ENCODE measurements at places on chromosomes 4 and X.

DNA sequence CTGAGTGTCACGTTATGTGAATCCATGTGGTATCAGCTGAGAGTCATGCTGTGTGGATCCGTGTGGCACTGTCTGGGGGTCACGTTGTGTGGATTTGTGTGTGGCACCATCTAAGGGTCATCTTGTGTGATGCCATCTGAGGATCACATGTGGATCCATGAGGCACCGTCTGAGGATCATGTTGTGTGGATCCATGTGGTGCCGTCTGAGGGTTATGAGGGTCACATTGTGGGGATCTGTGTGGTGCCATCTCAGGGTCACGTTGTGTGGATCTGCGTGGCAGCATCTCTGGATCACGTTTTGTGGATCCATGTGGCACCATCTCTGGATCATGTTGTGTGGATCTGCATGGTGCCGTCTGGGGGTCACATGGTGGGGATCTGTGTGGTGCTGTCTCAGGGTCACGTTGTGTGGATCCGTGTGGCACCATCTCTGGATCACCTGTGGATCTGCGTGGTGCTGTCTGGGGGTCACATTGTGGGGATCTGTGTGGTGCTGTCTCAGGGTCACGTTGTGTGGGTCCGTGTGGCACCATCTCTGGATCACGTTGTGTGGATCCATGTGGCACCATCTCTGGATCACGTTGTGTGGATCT is 6.9 kb downstream of the PDE6B start:
- DNase-seq: no peak

DNA sequence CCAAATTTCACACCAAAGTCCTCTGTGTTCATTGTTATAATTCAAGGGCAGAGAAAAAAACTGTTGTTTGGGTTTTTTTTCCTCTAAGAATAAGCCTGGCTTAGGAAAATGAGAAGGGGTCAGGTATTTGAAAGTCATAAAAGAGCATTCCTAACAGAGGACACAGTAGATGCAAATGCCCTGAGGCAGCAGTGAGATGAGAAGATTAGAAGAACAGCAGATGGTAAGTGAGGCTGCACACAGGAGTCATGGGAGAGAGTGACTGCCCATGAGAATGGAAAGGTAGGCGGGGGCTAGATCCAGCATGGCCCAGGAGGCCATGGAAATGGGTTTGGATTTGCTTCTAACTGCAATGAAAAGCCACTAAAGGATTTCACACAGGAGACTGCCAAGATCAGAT is 107.5 kb upstream of the RBPJ start:
- no peak for DNase-seq

- no peak for DNase-seq
Observed at GRCh38 chrX:130155564-130155963, 10.1 kb downstream of the AIFM1 start.

- DNase-seq: no peak
Observed at GRCh38 chr4:137124278-137124932, 407.9 kb downstream of the PCDH18 start.

GRCh38 chr4:82005158-82005557 is 368.6 kb downstream of the HNRNPD start:
- no peak for DNase-seq

GRCh38 chr4:153976954-153977353 is 188.1 kb upstream of the SFRP2 start:
- DNase-seq: no peak

- no peak for DNase-seq
Observed at GRCh38 chr4:129852434-129852833, 756.5 kb downstream of the C4orf33 start.

DNA sequence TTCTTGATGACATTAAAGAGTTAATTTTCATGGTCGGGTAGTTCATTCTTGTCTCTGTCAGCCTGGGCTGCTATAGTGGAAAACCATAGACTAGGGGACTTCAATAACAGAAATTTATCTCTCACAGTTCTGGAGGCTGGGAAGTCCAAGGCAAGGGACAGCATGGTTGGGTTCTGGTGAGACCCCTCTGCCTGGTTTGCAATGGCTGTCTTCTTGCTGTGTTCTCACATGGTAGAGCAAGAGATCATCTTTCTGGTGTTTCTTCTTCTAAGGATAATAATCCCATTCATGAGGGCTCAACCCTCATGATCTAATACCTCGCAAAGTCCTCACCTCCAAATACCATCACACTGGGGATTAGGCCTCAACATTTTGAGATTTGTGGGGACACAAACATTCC is 50.1 kb downstream of the RHOH start:
- no peak for DNase-seq

DNA sequence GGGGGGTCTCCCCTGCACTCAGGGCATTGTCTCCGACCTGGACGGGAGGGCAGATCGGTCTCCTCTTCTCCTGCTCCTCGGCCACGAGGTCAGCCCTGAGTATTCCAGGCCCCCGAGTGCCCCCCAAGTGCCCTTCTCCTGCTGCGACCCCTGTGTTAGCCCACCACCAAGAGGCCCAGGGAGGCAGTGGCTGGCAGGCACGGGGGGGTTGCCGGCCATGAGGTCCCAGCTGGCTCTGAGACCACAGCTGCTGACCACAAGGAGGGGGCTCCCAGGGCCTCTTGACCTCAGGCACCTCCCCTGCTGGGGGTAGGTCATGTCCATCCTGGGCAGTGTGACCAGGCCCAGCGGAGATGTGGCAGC is 186.1 kb upstream of the PSAPL1 start:
- no peak for DNase-seq

DNA sequence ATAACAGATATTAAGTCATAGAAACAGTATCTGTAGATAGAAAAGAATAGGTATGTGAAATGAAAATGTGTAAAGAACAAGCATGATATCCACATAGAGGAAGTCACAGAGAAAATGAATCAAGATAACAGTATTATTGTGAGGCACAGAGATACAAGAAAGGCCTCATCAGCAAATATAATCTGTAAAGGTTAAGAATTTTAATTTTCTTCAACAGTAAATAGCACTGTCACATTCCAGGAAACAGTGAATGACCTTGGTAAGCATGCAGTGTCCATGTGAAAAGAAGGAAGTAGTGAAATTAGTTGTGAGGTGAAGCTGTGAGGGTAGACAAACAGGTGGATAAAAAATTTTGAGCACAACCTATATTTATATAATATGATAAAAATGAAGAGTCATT is 39.5 kb upstream of the NDST4 start:
- DNase-seq: no peak

GRCh38 chr4:37279894-37280592 is 35.5 kb downstream of the NWD2 start:
- DNase-seq: no peak

DNA sequence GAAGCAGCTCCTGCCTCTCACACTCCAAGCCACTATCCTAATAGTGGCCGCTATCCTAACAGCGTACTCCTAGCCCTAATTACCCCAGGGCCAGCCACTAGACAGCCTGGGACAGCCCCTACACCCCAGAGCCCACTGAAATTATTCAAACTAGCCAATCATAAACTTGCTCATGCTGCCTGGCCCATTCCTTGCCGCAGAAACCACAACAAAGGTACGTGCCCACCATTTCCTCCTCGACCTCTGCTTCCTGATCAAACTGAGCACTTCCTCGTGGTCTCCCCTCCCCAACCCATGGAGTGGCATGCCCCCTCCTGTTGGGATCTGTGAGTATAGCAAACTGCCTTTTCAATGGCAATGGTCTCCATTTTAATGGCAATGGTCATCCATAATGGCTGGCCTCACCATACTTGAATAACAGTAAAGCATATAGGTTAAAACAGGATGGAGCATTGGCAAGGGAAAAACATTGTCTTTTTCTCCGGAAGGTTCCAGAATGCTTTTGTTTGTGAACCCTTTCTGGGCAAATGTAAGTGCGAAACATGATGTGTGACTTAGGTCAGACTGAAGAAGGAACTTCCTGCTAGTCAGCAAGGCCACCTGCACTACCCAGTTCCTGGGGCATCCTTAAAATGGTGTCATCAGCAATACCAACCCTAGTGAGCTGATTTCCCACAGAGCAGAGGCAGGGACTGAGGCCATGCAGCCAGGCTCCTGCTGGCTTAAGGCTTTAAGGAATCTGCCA is 107.1 kb upstream of the ATP6AP2 start:
- no peak for DNase-seq

GRCh38 chr4:77047037-77047436 is 28.8 kb downstream of the CCNI start:
- no peak for DNase-seq

DNA sequence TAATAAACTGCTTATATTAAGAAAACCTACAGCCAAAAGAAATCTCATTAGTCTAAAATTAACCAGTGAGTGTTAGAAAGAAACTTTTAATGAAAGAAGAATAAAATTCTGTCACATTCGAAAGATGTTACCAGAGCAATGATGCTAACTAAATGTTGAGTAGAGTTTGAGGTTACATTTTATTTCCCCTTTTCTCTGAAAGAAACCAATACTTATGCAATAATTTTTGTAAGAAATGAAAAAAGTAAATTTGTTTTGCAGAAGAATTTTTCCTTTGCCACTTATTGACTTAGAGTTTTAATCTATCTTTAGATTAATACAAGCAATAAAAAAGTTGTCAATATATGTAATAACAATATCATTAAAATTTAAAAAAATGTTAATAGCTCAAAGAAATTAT is 574.0 kb upstream of the GALNTL6 start:
- DNase-seq: no peak

DNA sequence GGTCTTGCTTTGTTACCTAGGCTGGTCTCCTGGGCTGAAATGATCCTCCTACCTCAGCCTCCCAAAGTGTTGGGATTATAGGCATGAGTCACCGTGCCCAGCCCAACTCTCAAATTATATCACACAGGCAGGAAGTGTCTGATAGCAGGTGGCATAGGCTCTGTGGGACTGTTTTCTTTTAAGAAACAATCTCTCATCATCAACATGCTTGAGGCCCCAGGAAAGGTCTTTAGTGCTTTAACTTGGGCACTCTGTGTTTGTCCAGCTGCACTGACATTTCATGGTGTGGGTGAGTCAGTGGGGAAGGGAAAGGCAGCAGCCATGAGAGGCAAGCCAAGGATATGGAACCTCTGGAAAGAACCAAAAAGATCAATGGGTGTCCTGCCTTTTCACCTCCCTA is 88.1 kb upstream of the TSPAN5 start:
- DNase-seq: no peak

- DNase-seq: no peak
Observed at GRCh38 chrX:56600141-56600540, 36.7 kb downstream of the UBQLN2 start.

DNA sequence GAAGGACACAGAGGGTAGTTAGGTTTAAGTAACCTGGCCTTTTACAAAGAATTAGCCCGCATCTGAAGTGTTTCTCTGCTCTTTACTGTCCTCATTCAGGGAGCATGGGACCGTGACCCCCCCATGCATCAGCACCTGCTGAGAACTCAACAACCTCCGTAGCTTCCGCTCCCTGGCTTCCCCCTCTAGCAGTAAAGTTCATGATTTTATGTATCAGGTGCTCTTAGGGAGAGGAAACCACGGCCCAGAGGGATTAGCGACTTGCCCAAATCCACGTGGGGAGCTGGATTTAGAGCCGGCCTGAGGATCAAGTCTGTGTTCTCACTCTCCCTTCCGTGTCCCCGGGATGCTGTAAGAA is 284.6 kb upstream of the GATB start:
- DNase-seq: no peak

GRCh38 chr4:100086766-100087431 is 103.4 kb downstream of the DDIT4L start:
- no peak for DNase-seq

- no peak for DNase-seq
Observed at GRCh38 chrX:154121961-154122360, 22.1 kb upstream of the OPN1LW start.

DNA sequence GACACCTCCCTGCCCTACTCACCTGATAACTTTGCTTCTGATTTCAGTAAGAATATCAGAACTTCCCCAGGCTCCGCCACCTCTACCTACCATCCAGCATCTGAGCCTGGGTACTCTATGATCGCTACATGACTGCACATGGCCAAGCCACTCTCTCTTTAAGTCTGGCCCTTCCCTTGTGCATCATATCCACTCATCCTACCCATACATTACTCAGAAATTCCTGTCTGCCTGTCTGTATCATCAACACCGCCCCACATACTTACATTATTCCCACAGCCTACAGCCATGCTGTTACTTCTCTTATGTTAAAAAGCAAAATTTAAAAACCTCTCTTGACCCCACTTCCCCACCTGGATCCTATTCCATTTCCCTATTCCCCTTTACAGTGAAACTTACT is 84.7 kb downstream of the SCD5 start:
- no peak for DNase-seq

DNA sequence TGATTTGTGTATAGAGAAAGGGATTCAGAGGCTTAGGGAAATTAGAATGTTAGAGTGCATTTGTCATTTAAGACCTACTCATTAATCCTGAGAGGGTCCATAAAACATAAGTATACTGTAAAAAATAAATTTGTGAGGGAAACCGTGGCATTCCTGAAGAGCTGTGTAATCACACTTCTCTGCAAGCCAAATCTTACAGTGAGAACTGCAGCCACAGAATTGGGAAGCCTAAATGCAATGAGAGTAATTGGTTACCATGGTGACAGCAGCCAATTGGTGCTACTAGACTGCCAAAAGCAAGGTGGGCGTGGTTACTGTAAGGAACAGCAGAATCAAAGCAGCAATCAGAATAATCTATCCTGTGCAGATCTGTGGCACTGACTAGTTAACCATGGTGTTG is 345.2 kb upstream of the GRID2 start:
- no peak for DNase-seq

DNA sequence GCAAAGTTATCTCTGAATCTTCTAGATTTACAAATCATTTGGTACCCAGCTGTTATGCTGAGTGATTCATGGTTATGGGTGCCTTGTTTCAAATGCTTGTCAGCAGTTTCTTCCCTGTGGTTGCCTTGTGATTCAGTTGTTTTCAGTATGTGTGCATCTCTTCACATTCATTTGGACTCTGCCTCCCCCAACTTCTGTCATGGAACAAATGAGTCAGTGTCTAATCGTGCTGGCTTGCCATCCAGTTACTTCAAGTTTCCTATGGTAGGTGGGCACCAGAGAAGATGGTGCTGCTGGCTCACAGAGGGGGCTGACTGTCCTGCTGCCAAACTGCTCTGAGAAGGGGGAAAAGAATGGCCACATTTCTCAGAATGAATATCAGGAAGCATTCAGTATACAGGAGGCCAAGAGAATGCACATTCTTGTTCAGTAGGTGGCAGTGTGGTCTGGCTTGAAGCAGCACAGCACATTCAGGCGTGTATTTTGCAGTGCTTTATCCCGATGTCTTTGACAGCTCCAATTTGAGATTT is 260.9 kb downstream of the GLUD2 start:
- DNase-seq: no peak

GRCh38 chrX:132206259-132206658 is 13.0 kb downstream of the RAP2C start:
- DNase-seq: no peak

GRCh38 chr4:16818005-16818404 is 80.4 kb downstream of the LDB2 start:
- no peak for DNase-seq

GRCh38 chr4:140233791-140234696 is 80.1 kb upstream of the MAML3 start:
- DNase-seq: peak; percentile 83

- DNase-seq: no peak
Observed at GRCh38 chr4:70678383-70678999, 9.8 kb upstream of the UTP3 start.
